ENCODE measurements at places on chromosomes 11 and 22.

- no peak for DNase-seq
Observed at GRCh38 chr11:74533421-74533820, 39.9 kb upstream of the LIPT2 start.

DNA sequence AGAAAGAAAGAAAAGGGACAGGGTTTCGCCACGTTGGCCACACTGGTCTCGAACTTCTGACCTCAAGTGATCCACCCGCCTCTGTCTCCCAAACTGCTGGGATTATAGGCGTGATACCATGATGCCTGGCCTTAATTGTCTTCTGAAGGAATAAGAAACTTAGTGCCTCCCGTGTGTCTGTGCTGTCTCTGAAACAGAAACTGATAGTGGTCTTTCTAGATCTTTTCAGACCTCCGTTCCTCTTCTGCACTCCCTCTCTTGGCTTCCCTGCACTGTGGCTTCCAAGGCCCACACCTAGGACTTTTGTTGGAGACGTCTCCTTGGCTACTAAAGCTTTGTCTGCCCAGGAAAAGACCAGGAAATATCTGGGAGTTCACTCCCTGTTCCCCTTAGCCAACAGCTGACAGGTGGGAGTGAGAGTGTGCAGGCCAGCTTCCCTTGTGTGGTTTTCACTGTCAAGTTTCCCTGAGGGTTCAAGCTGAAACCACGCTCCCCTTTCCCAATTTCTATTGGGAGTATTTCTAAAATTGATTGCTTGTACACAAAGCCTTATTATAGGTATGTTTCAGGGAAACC, 10.1 kb upstream of the HTR3B start:
- DNase-seq: no peak

GRCh38 chr11:35938231-35938630, 5.6 kb upstream of the LDLRAD3 start:
- DNase-seq: no peak

- DNase-seq: no peak
Observed at GRCh38 chr11:106601684-106602297, 416.5 kb downstream of the GUCY1A2 start.

DNA sequence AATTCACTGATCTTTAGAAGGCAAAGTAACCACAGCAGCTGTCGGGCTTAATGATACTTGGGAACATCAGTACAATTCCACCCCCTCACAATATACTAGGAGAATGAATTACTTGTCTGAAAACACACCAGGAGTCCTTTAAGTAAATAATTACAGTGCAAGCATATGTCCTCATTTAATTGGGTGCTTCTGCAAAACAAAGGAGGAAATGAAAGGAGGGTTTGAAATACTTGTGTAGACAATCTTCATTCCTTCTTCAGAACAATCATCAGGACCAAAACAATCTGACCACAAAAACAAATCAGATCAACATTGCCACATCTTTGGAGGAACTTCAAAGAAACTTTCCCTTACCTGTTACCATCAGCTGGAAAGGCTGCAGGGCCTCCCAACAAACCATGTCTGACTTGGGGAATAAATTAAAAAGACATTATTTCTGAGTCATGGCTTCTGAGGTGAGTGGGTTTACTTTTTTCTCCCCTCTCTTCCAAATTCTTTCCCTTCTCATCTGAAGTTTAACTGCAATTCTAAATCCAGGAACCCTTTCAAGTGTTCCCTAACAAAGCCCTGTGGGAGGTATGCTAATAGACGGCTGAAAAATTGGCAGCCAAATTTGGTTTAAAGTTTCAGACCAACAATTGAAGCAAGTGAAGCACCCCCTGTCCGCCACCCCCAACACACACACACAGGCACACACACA, 12.5 kb upstream of the CCDC117 start:
- DNase-seq: no peak

Data from amygdala (tissue), 56 donors.